Naive thymus-derived CD8-positive, alpha-beta T cell (primary cell): ENCODE measurements at places on chromosomes 5 and 9. TPM values are rescaled to one million over a fixed set of nuclear protein-coding genes. Genes with fewer than 3 reads are reported as not detected.

The INSL6 gene
- total RNA-seq: not detected

The TSLP gene
- 0.23 TPM for total RNA-seq

GRCh38 chr5:55180016-55180415 is 7.0 kb upstream of the CDC20B start:
- no peak overlapping the region for H3K27ac ChIP-seq
- H3K4me1 ChIP-seq: peaks cover 18% of the 10 kb centered on the region
- peaks cover 2% of the 10 kb centered on the region for H3K36me3 ChIP-seq
- DNase-seq: no peak
- H3K4me3 ChIP-seq: no peak overlapping the region

DNA sequence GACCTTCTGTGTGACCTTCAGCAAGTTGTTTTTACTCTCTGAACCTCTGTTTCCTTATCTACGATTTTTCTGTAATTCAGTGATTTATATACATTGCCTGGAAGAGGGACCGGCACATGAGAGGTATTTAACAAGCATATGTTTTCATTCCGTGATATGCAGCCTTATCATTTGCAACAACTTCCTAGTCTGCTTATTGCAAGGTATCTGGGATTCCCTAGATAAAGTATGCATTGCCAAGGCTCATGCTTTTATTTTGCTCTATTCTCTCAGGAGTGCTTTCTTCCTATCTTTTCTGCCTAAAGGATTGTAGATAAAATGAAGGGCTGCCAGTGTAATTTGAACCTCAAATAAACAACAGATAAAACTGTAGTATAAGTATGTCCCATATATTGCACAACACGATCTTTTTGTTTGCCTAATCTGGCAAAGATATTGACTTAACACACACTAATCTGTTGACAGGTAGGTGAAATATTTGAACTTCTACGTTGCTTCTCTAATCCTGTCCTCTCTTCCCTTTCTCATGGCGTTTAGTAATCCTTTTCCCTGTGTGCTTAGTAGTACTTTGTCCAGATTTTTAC is 377.2 kb upstream of the TNC start:
- no peak overlapping the region for H3K4me3 ChIP-seq
- H3K4me1 ChIP-seq: no peaks in the 10 kb centered on the region
- H3K27ac ChIP-seq: no peak overlapping the region
